ENCODE measurements at places on chromosomes 12 and 14. TPM values are rescaled to one million over a fixed set of nuclear protein-coding genes. Genes with fewer than 3 reads are reported as not detected.

Gene LRFN5
- total RNA-seq: 3.5 TPM

Gene RDH16
- total RNA-seq: not detected

Gene SLC38A4
- not detected for total RNA-seq

GRCh38 chr14:97713023-97713422 lies 915.8 kb downstream of the VRK1 start:
- peak; percentile 56 for DNase-seq

DNA sequence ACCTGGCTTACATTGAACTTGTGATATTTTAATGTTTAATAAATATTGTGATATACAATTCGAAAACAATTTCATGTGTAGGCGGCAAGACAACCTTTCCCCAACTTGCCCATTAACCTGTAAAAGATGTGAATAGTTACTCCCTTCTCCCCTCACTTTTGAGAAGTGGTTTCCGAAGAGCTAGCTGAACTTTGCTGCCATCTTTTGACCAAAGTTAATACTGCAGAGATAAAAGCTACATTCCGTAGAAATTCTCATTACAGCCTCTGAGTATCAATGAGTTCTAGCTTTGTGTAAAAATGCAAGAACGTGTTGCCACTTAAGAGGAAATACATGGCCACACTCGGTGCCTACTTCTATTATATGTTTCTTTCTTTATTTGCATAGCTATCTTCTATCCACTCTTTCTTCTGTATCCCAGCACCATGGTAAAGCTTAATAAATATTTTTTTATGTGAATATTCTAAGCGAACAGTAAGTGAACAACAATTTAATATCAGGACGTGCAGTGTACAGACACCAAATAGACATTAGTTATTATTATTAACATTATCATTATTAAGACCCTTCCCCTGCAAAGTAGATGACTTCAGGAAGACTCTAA lies 105.1 kb upstream of the TMEM260 start:
- no peak for DNase-seq

- DNase-seq: no peak
These were observed 27.9 kb downstream of the TMCC3 start for GRCh38 chr12:94622475-94622874.

DNA sequence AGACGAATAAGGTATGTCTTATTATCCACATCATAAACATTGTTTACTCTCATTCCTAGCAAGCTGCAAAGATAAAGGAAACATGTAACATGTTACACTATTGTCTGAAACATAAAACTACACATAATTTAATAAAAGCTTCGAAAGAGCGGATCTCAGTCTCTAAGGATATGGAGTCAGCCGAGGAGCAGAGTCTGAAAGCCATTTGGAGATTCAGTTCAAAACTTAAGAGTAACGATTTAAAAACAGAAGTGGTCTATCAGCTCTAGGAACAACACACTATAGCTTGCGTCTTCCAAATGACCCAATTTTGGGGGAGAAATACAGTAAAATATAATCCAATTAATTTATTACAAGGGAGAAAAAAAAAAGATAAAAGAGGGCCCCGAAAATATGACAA lies 775 bp downstream of the NEMF start:
- DNase-seq: no peak

GRCh38 chr12:12716151-12716792 lies 896 bp upstream of the CDKN1B start:
- no peak for DNase-seq

GRCh38 chr14:26987744-26988363 lies 390.0 kb upstream of the NOVA1 start:
- DNase-seq: no peak
